ENCODE measurements at places on chromosomes 13 and 19.
A peak's percentile ranks its signal among the peaks of the same experiment; 100 is the strongest.

GRCh38 chr13:113506871-113507388 lies 16.4 kb upstream of the DCUN1D2 start:
- DNase-seq = no peak

- no peak for DNase-seq
Observed at GRCh38 chr13:73851104-73851503, 283.1 kb downstream of the KLF12 start.

- DNase-seq = no peak
Observed at GRCh38 chr13:113275387-113275786, 21.7 kb upstream of the LAMP1 start.

DNA sequence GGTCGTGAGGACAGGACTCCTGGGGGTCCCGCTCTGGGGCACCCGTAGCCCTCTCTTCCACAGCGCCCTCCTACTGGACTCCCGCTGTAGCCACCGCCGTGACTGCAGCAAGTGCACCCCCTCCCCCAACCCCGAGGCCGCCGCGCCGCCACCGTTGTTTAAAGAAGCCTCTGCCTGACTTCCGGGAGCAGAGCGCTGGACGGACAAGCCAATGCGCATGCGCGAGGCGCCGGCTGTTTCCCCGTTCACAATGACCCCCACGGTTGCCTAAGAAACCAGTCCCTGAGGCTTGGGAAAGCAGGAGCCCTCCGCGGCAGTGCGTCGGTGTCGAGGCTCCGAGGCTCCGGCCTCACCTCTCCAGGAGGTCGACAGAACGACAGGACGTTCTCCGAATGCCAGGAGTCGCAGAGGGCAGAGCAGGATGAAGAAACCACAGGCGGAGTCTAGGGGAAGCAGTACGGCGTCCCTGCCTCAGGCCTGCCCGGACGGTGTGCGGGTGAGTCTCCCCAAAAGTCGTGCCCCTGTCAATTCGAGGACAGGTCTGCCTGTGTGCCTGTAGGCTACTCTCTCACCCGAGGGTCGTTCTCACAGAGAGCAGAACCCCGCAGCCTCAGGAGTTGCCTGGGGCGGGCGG lies 70.5 kb upstream of the ZNF420 start:
- DNase-seq = peak; percentile 68

GRCh38 chr19:34639491-34640085 lies 37.4 kb downstream of the SCGB2B2 start:
- peak; percentile 46 for DNase-seq

DNA sequence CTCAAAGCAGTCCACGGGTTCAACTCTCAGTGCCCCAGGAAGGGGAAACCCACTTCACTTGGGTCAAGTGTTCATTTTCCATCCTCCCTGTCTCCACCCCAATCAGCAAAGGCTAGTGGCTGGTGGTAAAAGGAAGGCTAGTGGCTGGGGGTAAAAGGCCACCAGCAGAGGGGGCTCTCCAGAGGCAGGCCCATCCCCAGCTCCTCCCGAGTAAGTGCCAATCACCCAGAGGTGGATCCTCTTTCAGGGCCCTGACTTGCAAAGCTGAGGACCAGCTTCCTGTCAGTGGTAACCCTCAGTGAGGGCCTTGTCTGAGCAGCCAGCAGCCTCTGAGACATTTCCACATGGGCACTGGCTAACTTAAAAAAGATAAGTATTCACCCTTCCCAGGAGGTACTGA lies 22.0 kb upstream of the TPT1 start:
- no peak for DNase-seq

DNA sequence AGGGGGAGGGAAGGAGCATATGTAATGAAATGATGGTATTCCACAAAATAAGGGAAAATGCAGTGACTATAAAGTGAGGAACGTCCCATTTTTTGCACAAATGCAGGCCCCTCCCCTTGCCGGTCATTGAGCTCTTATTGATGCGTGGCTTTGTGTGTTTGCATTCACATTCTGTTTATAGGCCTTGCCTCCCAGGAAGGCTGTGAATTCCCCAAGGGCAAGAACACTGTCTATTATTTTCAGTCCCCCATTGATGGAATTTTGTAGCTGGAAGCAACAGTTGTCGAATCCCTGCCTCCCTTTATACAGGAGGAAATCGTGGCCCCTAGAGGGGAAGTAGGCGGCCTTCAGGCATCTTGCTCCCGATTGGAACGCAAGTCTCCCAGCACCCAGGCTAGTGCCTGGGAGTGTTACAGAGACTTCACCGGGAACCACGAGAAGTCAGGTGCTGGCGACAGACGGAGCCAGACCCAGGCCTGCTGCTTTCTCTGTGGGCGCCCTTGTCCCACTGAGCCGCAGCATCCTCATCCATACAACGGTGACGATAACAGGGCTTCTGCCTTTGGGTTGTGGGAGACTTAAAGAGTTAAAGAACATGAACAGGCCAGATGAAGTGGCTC lies 6.9 kb downstream of the SBSN start:
- no peak for DNase-seq

DNA sequence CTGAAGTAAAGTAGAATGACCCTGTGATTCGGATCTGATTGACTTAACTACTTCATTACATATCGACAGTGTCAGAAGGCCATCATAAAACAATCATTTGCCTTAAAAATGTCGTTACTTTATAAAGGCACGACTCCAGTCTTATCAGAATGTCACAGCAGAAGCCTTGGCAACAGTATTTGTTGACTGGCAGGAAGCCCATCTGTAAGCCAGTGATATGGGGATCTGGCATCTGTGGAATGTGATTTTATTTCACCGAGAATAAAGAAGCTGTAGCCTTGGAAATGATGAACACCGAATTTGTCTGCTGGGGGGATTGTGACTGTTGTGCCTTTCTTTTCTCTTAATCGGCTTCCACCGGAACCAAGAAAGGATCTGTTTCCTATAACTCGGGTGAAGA lies 362.5 kb downstream of the TDRD3 start:
- DNase-seq = no peak

DNA sequence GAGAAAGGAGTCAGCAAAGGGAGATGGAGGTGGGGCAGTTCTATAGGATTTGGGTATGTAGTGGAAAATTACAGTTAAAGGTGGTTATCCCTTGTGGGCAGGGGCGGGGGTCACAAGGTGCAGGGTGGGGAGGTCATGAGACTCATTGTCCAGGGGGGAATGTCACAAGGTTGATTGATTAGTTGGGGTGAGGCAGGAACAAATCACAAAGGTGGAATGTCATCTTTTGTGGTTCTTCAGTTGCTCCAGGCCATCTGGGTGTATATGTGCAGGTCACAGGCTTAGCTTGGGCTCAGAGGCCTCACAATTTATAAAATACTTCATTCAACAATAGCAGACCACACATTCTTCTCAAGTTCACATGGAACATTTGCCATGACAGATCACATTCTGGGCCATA lies 109.6 kb downstream of the ATP11A start:
- DNase-seq = no peak

- no peak for DNase-seq
Observed at GRCh38 chr19:30877661-30878113, 471.5 kb downstream of the TSHZ3 start.

DNA sequence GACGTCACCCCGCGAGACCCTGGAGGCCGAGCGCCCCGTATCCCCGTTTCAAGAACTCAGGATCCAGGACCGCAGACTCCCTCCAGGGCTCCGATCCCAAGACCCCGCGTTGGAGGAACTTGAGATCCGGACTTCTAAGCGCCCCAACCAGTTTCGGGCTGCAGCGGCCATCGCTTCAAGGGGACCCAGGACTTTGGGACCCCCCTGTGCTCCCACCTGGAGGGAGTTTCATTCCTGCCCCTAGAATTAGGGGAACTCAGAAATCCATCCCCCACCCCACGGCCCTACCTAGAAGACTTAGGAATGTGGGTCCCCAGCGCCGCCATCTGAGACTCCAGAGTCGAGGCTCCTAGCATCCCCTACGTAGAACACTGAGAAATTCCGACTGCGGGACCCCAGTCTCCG lies 400 bp downstream of the PLEKHG2 start:
- DNase-seq = no peak

- no peak for DNase-seq
Observed at GRCh38 chr19:30676990-30677679, 305.0 kb downstream of the ZNF536 start.

- DNase-seq = peak; percentile 38
Observed at GRCh38 chr13:50529154-50529882, 314.2 kb downstream of the DLEU7 start.

DNA sequence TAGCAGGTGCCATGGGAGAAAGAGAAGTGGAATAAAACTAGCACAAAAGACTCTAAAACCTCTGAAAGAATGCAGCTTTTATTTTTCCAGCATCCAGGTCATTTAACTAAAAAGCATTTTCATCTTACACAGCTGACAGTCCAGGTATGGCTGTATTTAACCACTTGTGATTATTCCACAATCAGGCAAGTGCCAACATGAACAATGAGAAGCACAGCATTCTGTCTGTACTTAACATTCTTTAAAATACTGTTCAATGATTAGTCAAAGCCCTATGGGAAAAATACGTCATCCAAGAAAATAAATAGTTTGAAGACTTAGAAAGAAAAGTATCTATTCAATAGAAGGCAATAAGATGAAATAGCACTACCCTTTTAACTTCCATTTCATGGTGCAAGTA lies 246.9 kb downstream of the LIG4 start:
- no peak for DNase-seq

DNA sequence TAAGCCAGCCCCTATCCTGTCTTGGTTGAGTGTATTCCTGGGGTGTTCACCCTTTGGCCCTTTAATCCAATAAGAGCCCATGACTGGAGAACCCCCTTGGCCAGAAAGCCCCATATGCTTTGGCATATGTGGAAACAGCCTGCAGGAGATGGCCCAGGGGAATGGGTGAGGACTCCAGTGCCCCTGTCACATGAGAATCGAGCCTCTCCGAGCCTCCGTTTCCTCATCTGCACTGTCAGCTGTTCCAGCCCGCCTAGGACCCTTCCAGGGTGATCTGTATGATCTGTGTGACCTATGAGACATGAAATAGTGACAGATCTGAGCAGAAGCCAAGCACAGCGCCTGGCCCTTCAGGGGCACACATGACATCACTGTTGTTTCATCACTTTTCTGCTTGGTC lies 300.7 kb downstream of the ZNF536 start:
- no peak for DNase-seq
